ENCODE measurements at places on chromosomes 4 and X.

GRCh38 chrX:11376163-11376562, 83.0 kb downstream of the AMELX start:
- DNase-seq, result no peak

DNA sequence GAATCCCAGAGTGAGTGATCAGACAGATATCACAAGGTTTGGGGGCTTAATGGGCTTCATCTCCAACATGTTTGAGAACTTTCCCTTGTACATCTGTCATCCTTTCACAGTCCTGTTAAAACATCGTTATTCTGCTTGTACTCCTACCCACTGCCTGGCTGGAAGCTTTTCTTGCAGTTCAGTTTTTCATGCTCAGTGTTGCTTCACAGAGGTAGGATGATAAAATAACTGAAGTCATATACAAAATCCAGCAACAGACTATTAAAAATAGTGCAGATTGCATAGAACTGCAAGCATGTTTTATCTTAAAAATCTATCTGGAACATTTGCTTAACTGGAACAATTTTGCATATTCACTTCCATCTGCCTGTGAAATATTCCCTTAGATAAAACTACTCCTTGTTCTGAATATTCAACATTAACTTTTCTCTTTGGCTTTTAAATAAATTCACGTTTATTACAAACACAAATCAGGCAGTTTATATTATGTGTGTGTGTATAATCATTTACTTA, 579.6 kb upstream of the IGFBP7 start:
- no peak for DNase-seq

DNA sequence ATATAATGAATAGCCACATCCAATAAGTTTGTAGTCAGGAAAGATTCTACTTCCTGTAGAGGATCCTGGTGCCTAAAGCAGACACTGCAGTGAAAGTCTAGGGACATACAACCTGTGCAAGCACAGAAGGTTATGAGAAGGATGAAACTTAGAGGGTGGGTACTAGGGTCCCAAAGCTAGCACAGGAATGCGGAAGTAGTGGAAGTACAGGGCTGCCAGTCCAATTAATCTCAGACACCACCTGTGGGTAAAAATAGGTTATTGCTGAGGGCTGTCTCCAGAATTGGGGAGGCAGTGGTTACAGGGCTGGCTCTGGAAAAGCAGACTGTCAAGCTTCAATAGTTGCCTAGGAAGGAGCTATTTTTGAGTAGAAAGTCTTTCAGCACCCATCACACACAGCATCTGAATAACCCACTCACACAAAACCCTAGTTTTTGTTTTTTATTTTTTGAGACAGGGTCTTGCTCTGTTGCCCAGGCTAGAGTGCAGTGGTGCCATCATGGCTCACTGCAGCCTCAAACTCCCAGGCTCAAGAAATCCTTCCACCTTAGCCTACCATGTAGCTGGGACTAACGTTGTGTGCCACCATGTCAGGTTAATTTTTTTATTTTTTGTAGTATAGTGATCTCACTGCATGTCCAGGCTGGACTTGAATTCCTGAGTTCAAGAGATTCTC, 50.8 kb upstream of the ELF2 start:
- DNase-seq, result peak; percentile 80

- DNase-seq, result no peak
These were observed 1393.1 kb upstream of the DIAPH2 start for GRCh38 chrX:95291561-95291960.

DNA sequence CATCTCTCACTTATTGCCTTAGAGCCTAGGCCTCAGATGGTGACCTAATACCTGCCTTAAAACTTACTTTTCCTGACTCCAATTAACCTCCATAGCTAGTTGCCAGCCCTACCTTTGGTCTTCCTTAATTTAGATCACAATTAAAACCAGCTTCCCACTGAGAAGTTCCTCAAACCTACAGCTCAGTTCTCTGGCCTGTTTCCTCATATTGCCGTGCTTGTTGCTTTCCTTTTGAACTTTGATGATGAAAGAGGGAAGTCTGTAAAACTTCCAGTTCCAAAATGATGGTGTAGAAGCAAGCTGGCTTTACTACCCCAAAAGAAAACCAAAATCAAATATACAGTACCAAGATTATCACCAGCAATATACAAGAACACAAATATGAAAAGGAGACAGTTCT, 28.9 kb upstream of the CAMK2D start:
- DNase-seq, result peak; percentile 10

GRCh38 chr4:168720396-168720900, 223.6 kb downstream of the PALLD start:
- DNase-seq, result peak; percentile 40

DNA sequence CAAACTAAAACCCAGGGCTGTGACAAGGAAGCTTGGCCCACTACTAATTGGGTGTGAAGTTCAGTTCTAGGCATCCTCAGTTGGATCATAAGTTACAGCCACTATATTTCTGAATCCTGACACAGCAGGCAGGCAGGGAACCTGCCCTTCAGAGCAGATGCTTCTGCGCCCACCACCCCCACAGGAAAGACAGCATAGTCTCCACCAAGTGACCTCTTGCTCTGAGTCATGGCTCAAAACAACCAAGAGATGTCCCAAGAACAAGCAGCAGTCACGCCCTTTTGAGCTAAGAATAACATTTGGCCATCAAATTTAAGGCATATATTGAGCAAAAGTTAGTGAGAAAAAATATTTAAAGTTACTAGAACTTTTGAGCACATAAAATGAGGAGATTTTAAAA, 170.7 kb upstream of the SMARCAD1 start:
- no peak for DNase-seq

- no peak for DNase-seq
These were observed 401.1 kb upstream of the LCORL start for GRCh38 chr4:18422685-18423084.

- DNase-seq, result no peak
These were observed 15.3 kb downstream of the NPY1R start for GRCh38 chr4:163317110-163317509.

DNA sequence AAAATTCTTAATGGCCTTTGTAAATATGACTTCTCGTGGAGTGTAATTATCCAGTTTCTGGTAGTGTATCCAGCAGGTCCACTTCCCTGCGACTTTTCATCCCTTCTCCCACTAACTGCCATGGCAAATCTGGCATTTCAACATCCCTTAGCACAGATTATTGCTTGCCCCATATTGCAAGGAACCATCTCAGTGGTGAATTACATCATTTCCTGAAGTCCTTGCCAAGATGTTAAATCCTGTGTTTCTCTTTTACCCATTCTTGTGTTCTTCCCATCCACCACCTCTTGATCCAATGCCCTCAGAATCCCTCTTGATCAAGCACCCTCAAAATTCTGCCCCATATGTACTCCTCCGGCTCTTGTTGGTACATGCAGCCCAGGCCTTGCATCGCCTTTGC, 88.1 kb upstream of the ZNF81 start:
- no peak for DNase-seq

- no peak for DNase-seq
These were observed 241.2 kb downstream of the PCDH10 start for GRCh38 chr4:133390198-133390855.

DNA sequence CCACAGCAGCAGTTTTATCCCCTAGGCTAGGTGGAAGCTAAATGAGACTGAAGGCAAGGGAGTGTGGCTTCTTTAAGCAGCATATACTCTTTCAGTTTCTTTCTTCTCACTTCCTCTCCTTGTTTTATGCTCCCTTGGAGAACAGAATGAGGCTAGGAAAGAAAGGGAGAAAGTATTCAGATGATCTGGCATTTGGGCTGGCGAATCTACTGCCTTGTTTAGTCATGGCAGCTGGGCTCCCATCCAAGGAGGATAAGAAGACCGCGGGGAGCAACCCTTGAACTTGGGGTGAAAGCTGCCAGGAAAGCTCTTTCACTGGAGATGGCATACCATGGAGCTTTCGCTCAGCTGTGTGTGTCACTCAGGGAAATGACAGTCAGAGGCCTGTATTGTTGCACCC, 72.1 kb downstream of the ARHGEF38 start:
- DNase-seq, result peak; percentile 40

DNA sequence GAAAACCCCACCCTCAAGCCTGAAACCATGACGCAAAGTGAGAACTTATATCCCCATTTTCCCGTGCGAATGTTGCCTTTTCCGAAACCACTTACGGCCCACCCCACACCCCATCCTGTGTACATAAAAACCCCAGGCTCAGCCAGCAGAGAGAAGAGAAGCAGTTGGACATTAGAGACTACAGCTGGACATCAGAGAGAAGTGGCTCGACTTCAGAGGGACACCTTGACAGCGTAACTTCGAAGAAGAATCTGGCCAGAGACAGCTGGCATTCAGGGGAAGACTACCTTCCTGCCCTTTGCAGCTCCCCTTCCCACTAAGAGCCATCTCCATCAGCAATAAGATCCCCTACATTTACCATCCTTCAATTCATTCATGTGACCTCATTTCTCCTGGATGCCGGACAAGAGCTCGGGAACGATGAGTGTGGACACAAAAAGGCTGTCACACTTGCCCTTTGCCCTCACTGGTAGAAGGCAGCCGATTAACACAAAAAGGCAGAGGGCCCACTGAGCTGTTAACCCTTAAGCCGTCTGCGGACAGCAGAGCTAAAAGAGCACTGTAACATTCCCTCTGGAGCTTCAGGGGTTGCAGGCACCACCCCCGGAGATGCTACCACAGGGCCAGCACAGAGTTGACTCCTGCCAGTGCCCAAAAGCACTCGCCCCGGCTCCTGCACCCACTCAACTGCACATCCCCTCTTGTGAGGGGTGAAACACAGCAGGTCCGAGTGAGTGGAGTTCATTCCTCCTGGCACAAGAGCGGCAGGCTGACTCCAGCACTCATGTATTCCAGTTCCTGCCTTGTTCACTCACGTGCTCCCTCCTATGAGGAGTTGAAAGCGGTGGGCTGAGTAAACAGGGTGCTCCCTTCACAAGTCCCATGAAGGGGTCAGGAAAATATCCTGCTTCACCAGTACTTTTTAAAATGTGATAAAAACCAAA, 7.5 kb downstream of the CHM start:
- no peak for DNase-seq

GRCh38 chrX:155148724-155149537, 67.3 kb upstream of the VBP1 start:
- peak; percentile 42 for DNase-seq

GRCh38 chrX:104679175-104679574, 113.2 kb downstream of the IL1RAPL2 start:
- DNase-seq, result peak; percentile 0

DNA sequence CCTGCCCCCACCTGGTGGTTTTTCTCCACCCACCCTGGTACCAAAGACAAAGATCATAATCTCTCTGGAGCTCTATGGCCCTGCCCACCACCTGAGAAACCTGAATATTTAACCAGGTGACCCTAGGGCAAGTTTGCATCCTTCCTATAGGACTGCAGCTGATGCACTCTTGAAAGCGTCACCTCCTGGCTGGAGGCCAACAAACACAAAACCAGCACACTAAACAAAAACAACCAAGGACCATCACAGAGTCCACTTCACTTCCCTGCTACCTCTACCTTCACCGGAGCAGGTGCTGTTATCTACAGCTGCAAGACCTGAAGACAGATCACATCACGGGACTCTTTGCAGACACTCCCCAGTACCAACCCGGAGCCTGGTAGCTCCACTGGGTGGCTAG, 296.7 kb upstream of the FGF13 start:
- no peak for DNase-seq

DNA sequence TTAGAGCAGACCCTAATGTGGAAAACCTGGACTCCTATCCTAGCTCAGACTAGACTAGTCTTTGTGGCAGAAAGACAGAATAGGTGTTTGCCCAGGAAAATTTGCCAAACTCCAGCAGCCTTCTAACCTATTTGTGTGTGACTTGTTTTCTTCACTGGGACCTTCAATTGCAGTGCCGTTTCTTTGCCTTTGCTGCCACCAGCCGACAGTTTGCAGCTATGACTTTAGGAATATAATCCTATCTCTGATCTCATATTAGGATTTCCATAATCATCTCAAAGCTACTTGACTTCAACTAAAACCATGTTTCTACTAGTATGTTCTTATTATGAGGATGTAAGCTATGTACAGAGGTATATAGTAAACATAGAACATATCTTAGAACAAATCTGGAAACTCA, 60.2 kb upstream of the PGAM4 start:
- DNase-seq, result peak; percentile 45

DNA sequence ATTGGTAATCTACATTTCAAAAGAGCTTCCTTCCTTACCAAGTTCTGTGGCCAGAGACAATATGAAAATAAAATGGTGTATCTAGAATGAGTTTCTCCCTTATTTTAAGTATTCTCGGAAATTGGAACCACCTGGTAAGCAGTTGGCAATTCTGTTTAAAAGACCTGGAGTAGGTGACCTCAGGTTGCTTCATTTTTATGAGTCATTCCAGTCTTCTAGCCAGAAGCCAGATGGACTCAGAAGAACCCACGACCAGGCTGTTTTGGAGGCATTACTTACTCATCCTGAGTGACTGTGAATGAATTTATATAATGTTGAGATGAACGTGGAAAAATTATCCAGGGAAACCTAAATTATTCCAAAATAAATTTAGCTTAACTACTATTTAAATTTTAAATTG, 9.1 kb downstream of the BMPR1B start:
- no peak for DNase-seq

GRCh38 chr4:16757080-16757521, 141.3 kb downstream of the LDB2 start:
- no peak for DNase-seq

- DNase-seq, result no peak
These were observed 43.3 kb downstream of the REPS2 start for GRCh38 chrX:16989750-16990149.

- DNase-seq, result no peak
These were observed 10.2 kb downstream of the ARAF start for GRCh38 chrX:47571215-47571614.

DNA sequence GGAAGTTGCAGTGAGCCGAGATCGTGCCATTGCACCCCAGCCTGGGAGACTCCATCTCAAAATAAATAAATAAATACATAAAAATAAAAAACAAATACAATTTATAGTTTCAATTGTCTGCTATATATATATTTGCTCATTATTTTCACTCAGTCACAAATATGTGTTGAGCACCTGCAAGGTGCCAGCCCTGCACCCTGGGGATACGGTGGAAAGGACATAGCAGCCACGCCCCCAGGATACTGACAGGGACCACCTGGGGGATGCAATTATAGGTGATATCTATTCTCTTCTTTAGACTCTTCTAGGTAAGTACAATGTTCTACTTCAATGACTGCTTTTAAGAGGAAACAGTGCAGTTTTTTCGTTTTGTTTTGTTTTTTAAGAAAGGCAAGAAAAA, 85.0 kb downstream of the JAKMIP1 start:
- no peak for DNase-seq

GRCh38 chr4:77631276-77631675, 25.7 kb downstream of the CXCL13 start:
- DNase-seq, result no peak

- DNase-seq, result peak; percentile 8
These were observed 264.6 kb upstream of the CLNK start for GRCh38 chr4:10949039-10949733.

DNA sequence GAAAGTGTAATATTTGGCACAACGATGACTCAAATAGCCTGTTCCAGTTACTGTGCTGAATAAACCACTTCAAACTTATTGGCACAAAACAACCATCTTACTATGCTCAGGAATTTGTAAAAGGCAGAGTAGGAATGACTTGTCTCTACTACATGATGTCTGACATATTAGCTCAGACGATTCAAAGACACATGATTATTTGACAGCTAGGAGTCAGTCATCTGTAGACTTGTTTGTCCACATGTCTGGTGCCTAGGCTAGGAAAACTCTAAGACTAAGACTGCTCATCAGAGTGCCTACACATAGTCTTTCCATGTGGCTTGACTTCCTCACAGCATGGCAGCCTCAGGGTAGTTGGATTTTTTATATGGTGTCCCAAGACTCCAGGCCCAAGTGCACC, 154.5 kb downstream of the FANCB start:
- no peak for DNase-seq

- DNase-seq, result no peak
These were observed 133.8 kb upstream of the UBQLN2 start for GRCh38 chrX:56429581-56429980.

- DNase-seq, result no peak
These were observed 95.2 kb upstream of the LNX1 start for GRCh38 chr4:53686521-53686920.

All from hematopoietic multipotent progenitor cell treated with erythropoietin and hydrocortisone succinate and interleukin-3 and kit ligand, for 4 days (in vitro differentiated cells).